ENCODE measurements at places on chromosomes 7 and 10. TPM values are rescaled to one million over a fixed set of nuclear protein-coding genes. Genes with fewer than 3 reads are reported as not detected.

CALML3 gene
- not detected for total RNA-seq

RHEB gene
- 153 TPM for total RNA-seq

FKBP9 gene
- total RNA-seq: 84.9 TPM

C7orf57 gene
- total RNA-seq: 0.31 TPM

AKR1C3 gene
- 1,197 TPM for total RNA-seq

PNLIPRP1 gene
- total RNA-seq: not detected

RAPGEF5 gene
- 0.25 TPM for total RNA-seq

EBF3 gene
- total RNA-seq: 0.10 TPM

VWC2 gene
- total RNA-seq: not detected

SPDYE2B gene
- total RNA-seq: not detected

UPF2 gene
- total RNA-seq: 13.3 TPM

CYP26A1 gene
- 2.1 TPM for total RNA-seq

NPY4R2 gene
- 22.5 TPM for total RNA-seq

PLEKHA8 gene
- 4.9 TPM for total RNA-seq

TSPAN13 gene
- 15.6 TPM for total RNA-seq

NDUFB2 gene
- total RNA-seq: 331 TPM

DUSP5 gene
- 155 TPM for total RNA-seq

SNX8 gene
- total RNA-seq: 130 TPM

LMOD2 gene
- total RNA-seq: not detected

AOAH gene
- total RNA-seq: 0.15 TPM

HOXA11 gene
- total RNA-seq: 0.68 TPM

SHTN1 gene
- 25.9 TPM for total RNA-seq

JCAD gene
- total RNA-seq: 24.1 TPM

CCL24 gene
- not detected for total RNA-seq

STAG3 gene
- 0.37 TPM for total RNA-seq

SPDYE11 gene
- total RNA-seq: not detected

SSC4D gene
- total RNA-seq: 1.4 TPM

EMX2 gene
- total RNA-seq: not detected

PNLIP gene
- not detected for total RNA-seq

SLC16A9 gene
- total RNA-seq: 0.08 TPM

VPS41 gene
- 23.3 TPM for total RNA-seq

CSGALNACT2 gene
- 11.1 TPM for total RNA-seq

KIF11 gene
- 37.9 TPM for total RNA-seq

SPDYE5 gene
- total RNA-seq: not detected

TUBB8 gene
- 0.22 TPM for total RNA-seq

OR2A5 gene
- total RNA-seq: not detected

FAM237B gene
- not detected for total RNA-seq

ADGRA1 gene
- 0.26 TPM for total RNA-seq

SFMBT2 gene
- 9.7 TPM for total RNA-seq

GLRX3 gene
- 233 TPM for total RNA-seq

TDRD1 gene
- total RNA-seq: not detected
